ENCODE measurements at places on chromosomes 7 and 10.
A peak's percentile ranks its signal among the peaks of the same experiment; 100 is the strongest.

GRCh38 chr10:14271621-14272020 lies 59.1 kb downstream of the FRMD4A start:
- no peak for DNase-seq

- no peak for DNase-seq
Measured at GRCh38 chr10:17113889-17114540, 15.6 kb downstream of the CUBN start.

DNA sequence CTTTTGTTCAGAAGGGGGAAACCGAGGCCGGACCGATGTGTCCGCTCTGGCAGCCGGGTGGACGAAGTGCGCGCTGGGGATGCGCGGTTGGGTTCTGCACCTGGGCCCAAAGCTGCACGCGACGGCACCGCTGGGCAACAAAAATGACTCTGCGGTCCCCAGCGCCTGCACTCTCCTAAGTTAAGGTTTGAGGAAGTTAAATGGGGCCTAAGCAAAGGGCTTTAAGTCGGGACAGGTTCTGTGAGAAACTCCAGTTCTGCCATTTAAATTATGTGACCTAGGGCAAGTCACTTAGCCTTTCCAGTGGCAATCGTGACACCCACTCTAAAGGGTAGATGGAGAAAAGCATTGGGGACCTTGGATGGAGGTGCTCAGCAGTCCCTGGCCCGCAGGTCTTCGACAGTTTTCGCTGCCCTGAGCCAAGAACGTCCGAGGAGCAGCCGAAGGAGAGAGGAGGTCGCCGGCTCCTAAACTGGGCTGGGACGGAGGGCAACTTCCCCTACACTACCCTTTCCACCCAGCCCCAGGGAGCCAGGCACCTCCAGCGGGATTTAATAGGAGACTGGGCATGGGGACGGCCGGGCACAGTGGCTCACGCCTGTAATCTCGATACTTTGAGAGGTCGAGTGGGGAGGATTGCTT lies 534 bp upstream of the ACBD5 start:
- DNase-seq, result peak; percentile 43

GRCh38 chr10:108132303-108132702 lies 967.8 kb upstream of the SORCS1 start:
- no peak for DNase-seq

DNA sequence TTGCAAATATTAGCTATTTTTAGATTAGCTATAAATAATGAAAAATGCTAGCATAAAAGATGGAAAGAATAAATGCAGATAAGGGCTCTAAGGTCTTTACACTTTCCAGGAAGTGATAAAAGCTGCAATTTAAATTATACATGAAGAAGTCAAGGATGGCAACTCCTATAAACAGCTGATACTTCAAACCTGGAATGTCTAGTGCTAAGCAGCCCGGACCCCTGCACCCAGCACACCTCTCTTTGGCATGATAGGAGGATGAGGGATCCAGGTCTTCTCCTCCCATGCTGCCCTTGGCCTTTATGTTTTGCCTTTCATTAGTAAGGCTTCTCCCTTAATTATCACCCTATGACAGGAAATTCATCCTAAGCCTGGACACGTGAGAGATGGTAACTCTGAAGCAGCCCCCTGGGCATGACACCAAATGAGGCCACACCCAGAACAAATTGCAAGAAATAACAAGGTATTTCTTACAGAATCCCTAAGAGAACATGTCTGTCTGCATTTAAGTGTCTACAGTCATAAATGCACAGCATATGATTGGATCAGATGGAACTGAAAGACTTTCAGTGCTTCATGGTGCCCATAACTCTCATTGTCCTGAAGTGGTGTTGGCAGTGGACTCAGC lies 158.3 kb upstream of the PRSS1 start:
- DNase-seq, result no peak

GRCh38 chr10:73167458-73167782 lies 388 bp downstream of the ECD start:
- no peak for DNase-seq

- no peak for DNase-seq
Measured at GRCh38 chr7:120190109-120190508, 82.9 kb upstream of the KCND2 start.

DNA sequence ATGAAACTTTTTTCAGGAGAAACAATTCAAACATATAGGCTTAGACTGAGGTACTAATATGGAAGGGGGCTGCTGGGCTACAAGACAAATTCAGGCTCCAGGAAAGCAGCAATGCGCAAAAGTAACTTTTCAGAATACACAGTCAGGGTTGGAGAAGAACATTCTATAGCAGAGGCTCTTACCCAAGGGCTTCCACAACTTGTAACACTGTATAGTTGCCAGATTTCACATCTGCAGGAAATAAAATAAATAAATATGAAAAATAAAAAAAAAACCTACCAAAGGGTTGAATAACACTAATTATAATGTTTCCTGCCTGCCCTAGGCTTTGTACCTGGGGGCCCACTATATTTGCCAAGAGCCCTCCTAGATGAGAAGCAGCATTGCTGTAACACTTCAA lies 14.3 kb downstream of the MMS19 start:
- DNase-seq, result no peak

DNA sequence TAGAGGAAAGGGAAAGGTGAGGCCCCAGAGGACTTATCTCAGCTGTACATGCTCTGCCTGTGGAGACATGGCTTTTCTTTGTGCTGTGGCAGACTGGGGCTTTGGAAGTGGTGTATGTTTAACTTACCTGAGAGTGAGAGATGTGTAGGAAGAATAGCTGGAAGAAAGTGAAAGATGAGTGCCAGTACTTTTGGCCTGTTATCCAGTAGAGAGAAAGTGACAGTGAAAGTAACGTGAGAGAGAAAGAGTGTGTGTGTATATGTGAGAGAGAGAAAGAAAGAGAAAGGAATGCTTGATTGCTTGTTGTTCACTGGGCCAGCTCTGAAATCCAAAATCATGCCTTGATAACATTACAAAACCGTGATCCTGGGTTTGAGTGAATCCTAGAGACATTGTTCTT lies 25.5 kb downstream of the MTURN start:
- no peak for DNase-seq

GRCh38 chr10:42953684-42954674 lies 122.9 kb upstream of the RET start:
- DNase-seq, result no peak

- no peak for DNase-seq
Measured at GRCh38 chr7:293681-294439, 3.9 kb downstream of the FOXL3 start.

GRCh38 chr10:99673492-99673891 lies 14.2 kb downstream of the ENTPD7 start:
- no peak for DNase-seq

GRCh38 chr7:153170287-153170686 lies 410.7 kb downstream of the ACTR3B start:
- no peak for DNase-seq

DNA sequence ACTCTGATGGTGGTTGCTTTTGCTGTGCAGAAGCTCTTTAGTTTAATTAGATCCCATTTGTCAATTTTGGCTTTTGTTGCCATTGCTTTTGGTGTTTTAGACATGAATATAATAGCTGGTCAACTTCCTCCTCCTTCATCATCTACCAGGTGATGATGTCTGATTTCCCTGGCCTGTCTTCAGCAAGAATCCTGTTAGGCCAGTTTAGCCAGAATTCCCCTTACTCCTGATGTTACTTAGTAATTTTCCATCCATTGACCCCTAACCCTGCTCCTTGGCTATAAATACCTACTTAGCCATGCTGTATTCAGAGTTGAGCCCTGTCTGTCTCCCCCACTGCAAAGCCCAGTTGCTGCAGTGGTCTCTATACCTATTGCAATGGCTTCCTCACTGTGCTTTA lies 91.4 kb downstream of the ZNF777 start:
- DNase-seq, result no peak

GRCh38 chr10:1465418-1465911 lies 271.9 kb downstream of the ADARB2 start:
- no peak for DNase-seq

GRCh38 chr7:77687747-77688144 lies 8.5 kb upstream of the RSBN1L start:
- DNase-seq, result peak; percentile 14

DNA sequence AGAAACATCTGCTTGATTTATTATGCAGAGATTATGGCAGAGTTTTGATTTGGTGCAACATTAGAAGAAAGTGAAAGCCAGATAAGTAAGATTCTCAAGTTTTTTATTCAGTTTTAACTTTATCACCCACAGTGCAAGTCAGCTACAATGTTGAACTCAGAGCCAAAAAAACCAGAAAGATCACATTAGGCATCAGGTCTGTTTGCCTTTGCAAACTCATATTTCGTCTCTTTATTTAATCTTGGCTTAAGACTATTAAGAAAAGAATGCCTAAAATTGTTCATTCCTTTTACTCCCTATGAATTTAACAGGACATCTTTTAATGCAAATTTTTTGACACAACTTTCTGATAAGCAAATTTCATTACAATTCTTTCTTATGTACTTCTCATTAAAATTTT lies 76.0 kb upstream of the TMEM26 start:
- DNase-seq, result no peak

DNA sequence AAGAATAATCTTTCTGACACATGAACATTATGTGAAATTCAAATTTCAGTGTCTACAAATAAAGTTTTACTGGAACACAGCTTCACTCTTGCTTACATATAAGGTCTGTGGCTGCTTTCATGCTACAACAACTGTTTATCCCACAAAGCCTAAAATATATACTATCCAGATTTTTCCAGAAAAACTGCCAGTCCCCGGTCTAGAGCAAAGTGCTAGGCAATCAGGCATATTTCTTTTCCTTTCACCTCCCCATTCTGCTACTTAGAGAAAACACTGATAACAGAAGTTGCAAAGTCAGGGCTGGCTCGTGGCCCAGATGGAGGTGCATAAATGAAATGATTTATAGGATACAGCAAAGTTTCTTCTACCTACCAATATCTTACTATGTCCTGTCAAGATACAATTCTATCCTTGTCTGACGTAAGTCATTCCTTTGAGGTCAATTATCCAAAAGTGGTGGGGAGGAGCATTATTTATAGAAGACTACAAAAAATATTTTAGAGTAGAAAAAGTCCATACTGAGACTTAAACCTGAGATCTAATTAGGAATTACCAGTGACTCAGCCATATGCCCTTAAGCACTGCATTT lies 384.1 kb downstream of the NXPH1 start:
- no peak for DNase-seq

GRCh38 chr10:24502801-24503460 lies 220.8 kb downstream of the ARHGAP21 start:
- DNase-seq, result no peak

DNA sequence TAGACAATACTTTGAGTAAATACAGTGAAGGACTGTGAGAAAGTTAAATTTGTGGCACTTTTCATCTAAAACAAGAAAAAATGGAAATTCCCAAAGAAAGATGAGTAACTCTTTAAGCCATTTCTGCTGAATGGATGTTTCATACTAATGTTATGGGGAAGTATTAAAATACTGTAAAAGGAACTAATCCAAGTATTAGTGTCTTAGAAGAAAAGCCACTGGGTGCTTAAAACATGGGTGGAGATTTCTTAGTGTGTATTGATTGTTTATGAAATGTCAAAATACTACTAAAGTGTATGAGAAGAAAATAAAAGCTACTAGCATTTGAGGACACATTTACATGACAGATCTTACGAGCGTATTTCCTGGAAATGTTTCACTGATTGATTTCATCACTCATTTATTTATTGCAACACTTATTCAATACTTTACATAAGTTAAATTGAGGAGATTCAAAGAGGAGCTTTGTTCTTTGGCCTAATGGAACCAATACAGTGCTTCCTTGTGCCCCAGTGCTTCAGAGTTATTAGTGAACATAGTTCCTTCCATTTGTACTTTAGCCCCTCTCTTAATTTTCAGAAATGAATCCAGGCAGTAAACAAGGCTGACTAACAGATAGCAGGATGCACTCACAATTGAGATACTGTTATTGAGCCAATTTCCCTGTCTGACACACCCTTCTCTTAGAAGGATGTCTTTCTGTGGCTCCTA lies 155.5 kb upstream of the AHR start:
- DNase-seq, result no peak

All from CD4-positive, alpha-beta memory T cell (primary cell).